ENCODE measurements at places on chromosomes 3 and 15.
A peak's percentile ranks its signal among the peaks of the same experiment; 100 is the strongest.

DNA sequence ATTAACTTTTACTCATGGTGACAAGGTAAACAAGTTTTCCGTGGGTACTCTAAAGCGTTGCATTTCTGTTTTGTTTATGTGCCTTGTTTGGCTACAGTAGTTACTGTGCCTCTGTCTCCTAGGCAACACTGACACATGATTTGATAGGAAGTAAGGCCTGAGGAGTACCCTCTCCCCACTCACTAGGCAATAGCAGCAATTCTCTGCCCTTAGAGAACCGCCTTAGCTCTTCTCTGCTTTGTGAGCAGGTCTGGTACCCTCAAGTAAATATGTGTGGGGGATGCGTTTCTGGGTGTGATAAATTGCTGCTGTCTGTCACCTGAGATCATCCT lies at the start of gene IL5RA:
Gene IL5RA (minus strand): TSS at position 76 of the 332 bp plus-strand sequence. CDS start 5,390 bp downstream, outside the sequence.
- DNase-seq: peak; percentile 8

- DNase-seq: no peak
Measured at GRCh38 chr3:7309641-7310102, 448.8 kb downstream of the GRM7 start.

GRCh38 chr15:63331456-63331855 lies 50.2 kb downstream of the CA12 start:
- no peak for DNase-seq

GRCh38 chr3:138374573-138375134 lies 26.3 kb downstream of the MRAS start:
- no peak for DNase-seq

- no peak for DNase-seq
Measured at GRCh38 chr3:155334914-155335723, 41.6 kb upstream of the STRIT1 start.

DNA sequence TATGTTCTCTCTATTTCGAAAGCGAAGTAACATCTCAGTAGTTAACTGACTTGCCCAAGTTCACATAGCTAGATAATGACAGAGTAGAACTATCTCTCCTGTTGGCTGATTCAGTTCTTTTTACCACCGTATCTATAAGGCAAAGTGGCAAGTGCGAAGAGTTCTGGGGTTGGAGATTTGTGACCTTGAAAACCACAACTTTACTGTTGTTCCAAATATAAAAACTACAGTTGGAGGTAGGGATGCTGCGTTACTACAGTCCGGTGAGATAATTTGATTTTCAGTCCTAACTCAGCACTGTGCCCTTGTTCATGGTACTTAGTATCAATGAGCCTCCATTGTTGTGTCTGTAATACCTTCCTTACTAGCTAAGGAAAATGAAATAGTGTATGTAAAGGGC lies 71.2 kb upstream of the GOLGA8B start:
- DNase-seq: no peak

DNA sequence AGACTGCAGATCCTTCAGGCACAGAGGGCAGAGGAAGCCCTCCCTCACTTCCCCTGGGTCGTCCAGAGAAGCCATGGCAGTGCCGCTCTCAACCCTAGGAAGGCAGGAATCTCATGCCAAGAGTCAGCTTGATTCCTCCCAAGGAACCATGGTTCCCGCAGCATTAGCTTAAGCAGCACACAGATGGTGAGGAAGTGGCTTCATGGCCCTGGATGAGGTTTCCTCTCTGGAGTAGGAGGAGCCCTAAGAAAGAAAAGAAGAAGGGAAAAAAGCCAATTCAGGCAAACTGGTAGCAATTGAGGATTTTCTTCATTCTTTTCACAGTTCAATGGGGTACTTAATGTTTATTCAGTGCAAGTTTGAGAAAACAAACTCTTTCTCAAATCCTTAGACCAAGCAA lies 2.9 kb downstream of the RBSN start:
- no peak for DNase-seq

- no peak for DNase-seq
Measured at GRCh38 chr3:153338487-153338886, 176.5 kb downstream of the RAP2B start.

DNA sequence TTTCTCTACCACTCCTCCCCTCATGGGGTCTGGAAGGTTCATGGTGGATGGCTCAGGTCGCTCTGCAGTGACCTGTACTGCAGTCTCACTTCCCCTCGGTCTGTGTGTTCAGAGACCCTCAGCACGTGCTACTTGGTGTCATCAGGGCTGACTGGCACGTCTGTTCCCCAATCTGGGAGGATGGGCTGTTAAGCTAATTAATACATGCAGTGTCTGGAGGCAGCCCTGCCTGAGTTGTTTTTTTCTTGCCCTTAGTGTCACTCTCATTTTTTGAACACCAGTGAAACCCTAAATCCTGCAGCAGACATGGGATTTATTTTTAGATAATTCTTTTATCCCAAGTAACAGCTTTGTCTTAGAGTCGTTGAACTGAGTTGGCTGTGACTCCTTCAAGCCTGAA lies 64.6 kb downstream of the ARNT2 start:
- DNase-seq: no peak

- no peak for DNase-seq
Measured at GRCh38 chr3:9168241-9168741, 81.2 kb downstream of the SRGAP3 start.

- DNase-seq: no peak
Measured at GRCh38 chr3:100975714-100976113, 17.5 kb downstream of the ABI3BP start.

DNA sequence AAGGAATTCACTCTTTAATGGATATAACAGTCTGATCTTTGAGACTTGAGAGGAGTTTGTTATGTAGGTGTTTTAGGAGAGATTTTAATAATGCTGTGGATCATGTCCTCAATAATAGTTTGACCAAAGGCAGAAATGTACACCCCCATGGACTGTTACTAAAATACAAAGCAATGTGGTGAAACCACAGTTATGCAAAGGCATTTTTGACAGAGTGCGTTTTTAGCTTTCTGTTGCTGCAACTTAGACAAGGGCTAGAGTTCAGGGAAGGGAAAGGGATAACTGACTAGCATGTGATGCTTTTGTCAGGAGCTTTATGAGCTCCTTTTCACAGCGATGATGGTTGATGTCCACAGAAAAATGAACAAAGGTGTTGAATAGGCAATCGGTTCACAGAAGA lies 3.6 kb upstream of the STARD5 start:
- no peak for DNase-seq

GRCh38 chr15:94910166-94910565 lies 678.8 kb downstream of the MCTP2 start:
- no peak for DNase-seq

- no peak for DNase-seq
Measured at GRCh38 chr15:44804298-44805046, 68.1 kb downstream of the TRIM69 start.

- no peak for DNase-seq
Measured at GRCh38 chr3:38545550-38545949, 49.4 kb downstream of the EXOG start.

- DNase-seq: no peak
Measured at GRCh38 chr3:61901986-61902385, 340.6 kb downstream of the PTPRG start.

DNA sequence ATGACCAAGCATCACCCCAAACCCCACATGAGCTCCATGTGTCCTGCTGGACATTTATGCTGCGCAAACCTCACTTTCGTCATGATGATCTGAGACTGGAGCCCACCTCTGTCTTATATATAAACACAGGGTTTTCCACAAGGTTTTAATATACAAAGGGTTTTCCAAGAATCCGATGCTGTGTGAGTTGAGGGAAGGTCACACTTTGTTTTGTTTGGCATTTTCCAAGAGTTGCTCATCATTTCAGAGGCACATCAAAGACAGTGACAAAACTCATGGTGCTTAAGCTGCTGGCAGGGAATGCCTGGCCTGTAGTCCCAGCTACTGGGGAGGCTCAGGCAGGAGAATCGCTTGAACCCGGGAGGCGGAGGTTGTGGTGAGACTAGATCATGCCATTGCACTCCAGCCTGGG lies 20.0 kb downstream of the EFCC1 start:
- DNase-seq: no peak

GRCh38 chr15:68300115-68300940 lies 22.8 kb downstream of the FEM1B start:
- no peak for DNase-seq

- DNase-seq: no peak
Measured at GRCh38 chr15:85558848-85559247, 178.4 kb downstream of the AKAP13 start.

DNA sequence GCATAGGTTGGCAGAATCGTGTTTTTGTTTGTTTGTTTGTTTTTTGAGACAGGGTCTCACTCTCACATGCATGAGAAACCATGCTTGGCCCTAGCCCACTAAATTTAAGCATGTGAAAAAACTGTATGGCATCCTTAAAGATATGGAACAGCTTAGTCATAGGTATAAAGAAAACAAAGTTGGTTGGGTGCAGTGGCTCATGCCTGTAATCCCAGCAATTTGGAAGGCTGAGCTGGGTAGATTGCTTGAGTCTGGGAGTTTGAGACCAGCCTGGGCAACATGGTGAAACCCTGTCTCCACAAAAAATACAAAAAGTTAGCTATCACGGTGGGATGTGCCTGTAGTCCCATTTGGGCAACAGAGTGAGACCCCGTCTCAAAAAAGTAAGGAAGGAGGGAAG lies 25.2 kb downstream of the EXD1 start:
- no peak for DNase-seq

GRCh38 chr15:28118083-28118482 lies 19.0 kb upstream of the OCA2 start:
- no peak for DNase-seq

- DNase-seq: no peak
Measured at GRCh38 chr3:11386465-11387113, 114.4 kb downstream of the ATG7 start.

DNA sequence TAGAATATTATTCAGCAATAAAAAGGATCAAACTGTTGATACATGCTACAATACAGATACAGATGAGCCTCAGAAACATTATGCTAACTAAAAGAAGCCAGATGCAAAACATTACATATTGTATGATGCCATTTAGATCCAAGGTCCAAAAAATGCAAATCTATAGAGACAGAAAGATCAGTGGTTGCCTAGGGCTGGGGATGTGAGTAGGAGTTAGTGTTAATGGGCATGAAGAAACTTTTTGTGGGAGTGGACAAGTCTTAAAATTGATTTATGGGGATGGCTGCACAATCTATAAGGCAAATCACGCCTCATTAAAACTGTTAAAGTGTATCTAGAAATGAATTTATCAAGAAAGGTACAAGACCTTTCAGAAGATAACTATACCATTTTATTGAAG lies 45.0 kb downstream of the EHHADH start:
- DNase-seq: no peak

DNA sequence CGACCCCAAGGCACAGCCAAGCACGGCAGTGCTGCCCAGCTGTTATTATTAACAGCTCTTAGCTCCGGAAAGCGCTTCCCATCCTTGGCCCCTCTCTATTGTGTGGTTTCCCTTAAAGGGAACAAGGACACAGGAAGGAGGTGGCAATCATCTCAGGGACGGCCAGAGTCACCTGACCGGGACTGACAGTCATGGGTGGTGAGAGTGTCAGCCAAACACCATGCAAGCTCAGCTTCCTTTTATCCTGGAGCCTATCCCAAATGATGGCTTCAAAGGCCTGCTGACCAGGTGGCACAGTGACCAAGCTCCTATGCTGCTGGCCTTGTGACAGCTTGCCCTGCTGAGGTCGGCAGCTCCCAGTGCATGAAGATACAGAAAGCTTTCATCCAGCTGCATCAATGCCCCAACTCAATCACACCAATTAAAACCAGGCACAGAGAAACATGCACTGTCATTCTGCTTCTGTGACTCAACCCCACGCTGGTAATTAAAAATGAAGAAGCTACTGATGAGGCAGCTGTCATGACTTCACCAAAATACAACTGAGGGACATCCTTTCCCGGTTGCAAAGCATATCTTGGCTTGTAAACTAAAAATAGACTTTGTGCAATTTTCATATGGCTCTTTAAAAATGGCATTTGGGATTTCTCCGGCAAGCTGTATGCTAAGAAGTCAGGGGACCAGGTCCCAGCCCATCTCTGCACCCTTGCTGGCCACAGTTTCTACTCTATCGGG lies 34.0 kb downstream of the PCSK6 start:
- no peak for DNase-seq

DNA sequence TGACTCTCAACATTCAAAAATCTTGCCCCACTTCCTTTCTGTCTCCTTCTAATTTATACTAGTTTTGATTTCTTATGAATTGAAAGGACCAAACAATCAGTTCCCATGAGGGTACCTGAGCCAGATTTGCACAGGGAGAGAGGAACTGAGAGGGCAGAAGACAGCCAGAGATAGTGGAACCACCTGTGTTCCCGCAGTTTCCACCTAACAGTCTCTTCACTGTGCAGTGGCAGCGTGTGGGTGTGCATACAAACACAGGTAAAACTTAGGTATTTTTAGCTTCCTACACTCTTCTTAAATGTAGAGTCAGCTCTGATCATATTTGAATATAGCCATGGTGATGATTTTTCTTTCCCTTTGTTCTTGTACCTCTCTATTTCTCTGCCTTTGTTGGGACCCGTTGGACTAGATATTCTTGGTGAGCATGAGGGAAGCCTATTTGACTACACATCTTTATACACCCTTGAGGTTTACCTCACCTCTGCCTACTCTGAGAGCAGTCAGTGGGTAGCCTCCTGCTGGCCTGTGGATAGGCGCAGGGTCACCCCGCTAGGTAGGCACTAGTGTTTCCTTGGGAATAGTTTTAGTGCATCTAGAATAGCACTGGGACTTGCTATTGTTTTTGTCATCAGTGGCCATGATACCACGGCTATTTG lies 58.8 kb downstream of the MAP3K13 start:
- DNase-seq: no peak

- DNase-seq: no peak
Measured at GRCh38 chr3:64213224-64213878, 11.9 kb downstream of the PRICKLE2 start.

DNA sequence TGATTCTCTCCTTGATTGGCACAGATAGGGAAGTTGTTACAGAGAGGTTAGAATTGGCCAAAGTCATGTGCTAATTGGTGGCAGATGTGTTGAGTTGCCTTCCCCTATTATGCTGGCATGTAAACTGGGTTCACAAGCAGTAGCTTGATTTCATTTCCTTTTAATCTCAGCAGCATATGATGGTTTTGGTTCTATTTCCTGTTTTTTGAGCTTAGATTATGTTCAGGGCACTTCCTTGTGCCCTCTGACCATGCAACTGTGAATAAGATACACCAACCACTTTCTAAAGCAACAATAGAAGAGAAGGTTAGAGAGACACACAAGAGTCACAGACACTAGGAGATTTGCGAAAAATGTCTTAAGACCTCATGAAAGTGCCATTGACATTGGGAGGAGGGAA lies 16.5 kb downstream of the HPS3 start:
- no peak for DNase-seq

DNA sequence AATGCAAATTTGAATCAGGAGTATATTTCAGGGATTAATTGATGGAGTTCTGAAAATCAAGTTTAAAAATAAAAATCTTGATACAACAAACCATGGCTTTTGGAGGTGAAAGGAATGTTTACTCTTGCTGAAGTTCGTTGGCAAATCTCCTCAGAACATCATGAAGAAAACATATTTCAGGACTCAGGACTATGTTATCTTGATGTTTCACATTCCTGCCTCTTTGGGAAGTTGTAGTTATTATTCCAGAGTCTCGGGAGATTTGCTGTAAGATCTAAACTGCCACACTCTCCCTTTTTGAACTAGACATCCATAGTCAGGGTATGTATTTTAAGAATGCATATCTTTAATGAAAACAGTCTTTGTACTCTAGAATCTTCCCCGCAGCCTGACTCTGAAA lies 271.2 kb downstream of the RBMS3 start:
- no peak for DNase-seq

- DNase-seq: no peak
Measured at GRCh38 chr3:114333180-114333922, 39.5 kb downstream of the TIGIT start.
